Ovary (tissue), 10 donors: ENCODE measurements at places on chromosomes 3 and 15.

- H3K4me1 ChIP-seq, result no peaks in the 10 kb centered on the region
- H3K36me3 ChIP-seq, result no peaks in the 10 kb centered on the region
- no peak overlapping the region for H3K4me3 ChIP-seq
- DNase-seq, result no peak
- no peak overlapping the region for H3K27ac ChIP-seq
- no peaks in the 10 kb centered on the region for H3K27me3 ChIP-seq
Observed at GRCh38 chr3:65702202-65702601, 336.5 kb downstream of the MAGI1 start.

DNA sequence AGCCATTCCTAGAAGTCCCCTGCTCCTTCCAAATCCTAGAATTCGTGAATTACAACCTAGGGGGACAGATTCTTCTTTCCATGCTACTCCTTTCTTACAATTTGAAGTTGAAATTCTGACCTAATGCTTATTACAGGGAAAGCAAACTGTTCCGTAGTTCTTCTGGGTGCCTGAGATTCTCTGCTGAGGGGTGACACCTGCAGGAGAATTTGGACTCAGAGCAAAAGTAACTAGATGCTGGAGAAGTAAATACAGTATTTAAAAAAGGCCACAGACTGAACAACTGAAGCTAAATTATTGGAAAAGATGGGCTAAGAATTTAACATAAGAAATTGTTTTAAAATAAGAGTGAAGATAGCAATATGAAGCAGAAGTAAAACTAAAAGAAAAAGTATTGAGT lies 37.9 kb downstream of the ACAD9 start:
- no peaks in the 10 kb centered on the region for H3K36me3 ChIP-seq
- H3K4me3 ChIP-seq, result no peak overlapping the region
- H3K27me3 ChIP-seq, result no peaks in the 10 kb centered on the region

- no peak overlapping the region for H3K4me3 ChIP-seq
- DNase-seq, result no peak
- H3K27ac ChIP-seq, result no peak overlapping the region
- no peaks in the 10 kb centered on the region for H3K27me3 ChIP-seq
Observed at GRCh38 chr3:140236836-140237501, 302.0 kb downstream of the CLSTN2 start.

GRCh38 chr3:66520724-66521123 lies 19.9 kb upstream of the LRIG1 start:
- no peak overlapping the region for H3K27ac ChIP-seq
- H3K4me3 ChIP-seq, result no peak overlapping the region
- H3K27me3 ChIP-seq, result no peaks in the 10 kb centered on the region
- no peaks in the 10 kb centered on the region for H3K36me3 ChIP-seq

- H3K4me1 ChIP-seq, result peaks cover 1% of the 10 kb centered on the region
- no peaks in the 10 kb centered on the region for H3K27me3 ChIP-seq
- no peak overlapping the region for H3K27ac ChIP-seq
- DNase-seq, result no peak
Observed at GRCh38 chr3:98012979-98013378, 22.1 kb downstream of the GABRR3 start.

DNA sequence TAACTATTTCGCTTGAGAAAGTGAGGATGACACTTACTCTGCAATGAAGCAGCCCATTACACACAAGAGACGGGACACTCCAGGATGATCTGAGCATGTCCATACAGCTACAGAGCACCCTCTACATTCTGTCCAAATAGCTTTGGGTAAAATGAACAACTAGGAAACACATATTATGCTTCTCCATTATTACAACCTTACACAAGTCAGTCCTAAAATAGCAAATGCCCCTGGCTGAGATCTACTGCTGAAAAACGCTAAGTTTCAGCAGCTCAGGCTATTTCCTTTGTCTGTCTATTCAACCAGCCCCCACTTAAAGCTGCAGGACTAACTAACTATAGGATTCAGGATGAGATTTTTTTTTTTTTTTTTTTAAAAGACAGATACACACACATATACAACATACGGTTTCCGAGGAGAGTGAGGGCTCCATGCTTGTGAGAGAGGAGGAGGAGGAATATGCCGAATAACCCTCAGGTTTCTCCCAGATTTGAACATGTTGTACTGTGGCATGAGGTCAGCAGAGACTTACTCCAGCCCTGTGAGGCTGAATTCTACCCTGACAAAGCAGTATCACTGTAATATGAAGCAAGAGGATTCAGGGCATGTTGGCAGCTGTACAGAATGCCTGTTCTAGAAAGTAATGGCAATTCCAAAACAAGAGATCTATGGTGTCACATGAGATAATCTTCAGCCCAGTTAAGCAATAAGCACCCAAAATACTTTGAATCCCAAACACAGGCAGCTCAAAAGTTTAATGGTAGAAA lies 117.3 kb upstream of the PLXND1 start:
- no peaks in the 10 kb centered on the region for H3K36me3 ChIP-seq
- H3K27ac ChIP-seq, result peak overlapping the region; percentile 8
- H3K4me3 ChIP-seq, result no peak overlapping the region
- no peaks in the 10 kb centered on the region for H3K27me3 ChIP-seq
- peaks cover 6% of the 10 kb centered on the region for H3K4me1 ChIP-seq
- no peak for DNase-seq

GRCh38 chr15:35256141-35256540 lies 171.0 kb upstream of the NANOGP8 start:
- no peaks in the 10 kb centered on the region for H3K27me3 ChIP-seq
- no peaks in the 10 kb centered on the region for H3K36me3 ChIP-seq
- no peak for DNase-seq

GRCh38 chr3:53134631-53135232 lies 4.5 kb upstream of the RFT1 start:
- H3K27me3 ChIP-seq, result no peaks in the 10 kb centered on the region
- no peaks in the 10 kb centered on the region for H3K36me3 ChIP-seq
- no peak overlapping the region for H3K27ac ChIP-seq
- peak; percentile 34 for DNase-seq
- no peaks in the 10 kb centered on the region for H3K4me1 ChIP-seq
- H3K4me3 ChIP-seq, result no peak overlapping the region

DNA sequence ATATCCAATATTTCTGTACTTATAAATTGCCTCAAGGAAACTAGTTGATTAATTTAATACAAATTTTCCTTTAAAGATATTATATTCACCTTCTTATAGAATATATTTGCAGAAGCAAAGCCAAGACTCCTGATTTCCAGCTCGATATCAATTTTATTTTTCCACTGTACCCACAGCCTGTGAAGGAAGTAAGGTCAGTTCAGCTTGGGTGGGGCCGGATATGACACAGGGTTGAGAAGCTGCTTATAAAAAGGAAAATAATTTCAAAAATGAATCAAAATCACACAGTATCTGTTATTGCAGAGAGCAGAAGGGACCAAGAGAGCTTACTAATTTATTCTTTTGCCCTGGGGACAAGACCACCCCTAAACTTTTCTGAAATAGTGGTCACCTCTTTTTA lies 491.4 kb downstream of the TUSC7 start:
- no peak for DNase-seq
- no peaks in the 10 kb centered on the region for H3K27me3 ChIP-seq
- H3K4me3 ChIP-seq, result no peak overlapping the region
- H3K27ac ChIP-seq, result no peak overlapping the region

DNA sequence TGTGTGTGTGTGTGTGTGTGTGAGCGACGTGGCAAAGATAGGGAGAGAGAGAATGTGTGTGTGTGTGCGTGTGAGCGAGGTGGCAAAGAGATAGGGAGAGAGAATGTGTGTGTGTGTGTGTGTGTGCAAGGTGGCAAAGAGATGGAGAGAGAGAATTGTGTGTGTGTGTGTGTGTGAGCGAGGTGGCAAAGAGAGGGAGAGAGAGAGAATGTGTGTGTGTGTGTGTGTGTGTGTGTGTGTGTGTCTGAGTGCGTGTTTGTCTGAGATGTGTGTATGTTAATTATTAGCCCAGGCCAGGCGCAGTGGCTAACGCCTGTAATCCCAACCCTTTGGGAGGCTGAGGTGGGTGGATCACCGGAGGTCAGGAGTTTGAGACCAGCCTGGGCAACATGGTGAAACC lies 154.6 kb upstream of the RGMA start:
- peaks cover 11% of the 10 kb centered on the region for H3K4me1 ChIP-seq
- peak overlapping the region; percentile 44 for H3K27ac ChIP-seq
- no peaks in the 10 kb centered on the region for H3K27me3 ChIP-seq
- no peaks in the 10 kb centered on the region for H3K36me3 ChIP-seq
- H3K4me3 ChIP-seq, result no peak overlapping the region
- no peak for DNase-seq

DNA sequence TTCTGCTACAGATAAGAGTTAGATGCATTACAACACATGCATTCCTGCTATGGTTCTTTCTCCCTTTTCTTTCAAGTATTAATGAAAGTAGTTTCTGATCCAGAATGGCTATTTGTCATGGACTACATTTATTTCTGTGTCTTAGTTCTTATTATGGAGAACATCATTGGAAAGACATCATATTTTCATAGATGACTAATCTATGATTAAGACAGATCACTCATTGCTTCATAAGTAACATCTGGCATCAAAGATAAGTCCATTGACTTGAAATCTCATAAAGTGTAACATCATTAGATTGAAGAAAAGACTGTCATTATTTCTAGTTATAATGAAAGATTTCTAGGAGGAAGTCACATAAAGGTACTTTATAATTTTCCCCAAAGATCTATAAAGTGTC lies 366.7 kb downstream of the NSUN3 start:
- no peaks in the 10 kb centered on the region for H3K27me3 ChIP-seq
- no peaks in the 10 kb centered on the region for H3K4me1 ChIP-seq
- DNase-seq, result no peak
- H3K27ac ChIP-seq, result no peak overlapping the region
- no peak overlapping the region for H3K4me3 ChIP-seq

DNA sequence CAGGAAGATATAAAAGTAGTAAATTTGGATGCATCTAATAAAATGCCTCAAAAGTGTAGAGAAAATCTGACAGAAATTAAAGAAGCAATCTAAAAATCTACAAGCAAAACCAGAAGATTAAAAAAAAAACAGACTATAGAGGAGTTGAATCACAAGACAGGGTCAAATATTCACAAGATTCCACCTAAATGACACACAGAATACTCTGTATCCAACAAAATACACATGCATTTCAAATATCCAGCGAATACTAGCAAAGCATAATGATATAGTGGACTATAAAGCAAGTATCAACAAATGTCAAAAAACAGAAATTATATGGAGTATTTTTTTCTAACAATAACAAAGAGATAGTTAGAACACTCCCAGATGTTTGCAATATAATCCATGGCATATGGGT lies 20.5 kb upstream of the ACTC1 start:
- no peak overlapping the region for H3K4me3 ChIP-seq
- no peak for DNase-seq
- H3K27ac ChIP-seq, result no peak overlapping the region
- no peaks in the 10 kb centered on the region for H3K27me3 ChIP-seq
- H3K4me1 ChIP-seq, result no peaks in the 10 kb centered on the region

GRCh38 chr3:6220447-6220846 lies 640.5 kb upstream of the GRM7 start:
- DNase-seq, result no peak
- no peak overlapping the region for H3K4me3 ChIP-seq
- H3K27me3 ChIP-seq, result no peaks in the 10 kb centered on the region

GRCh38 chr3:101806491-101806890 lies 27.5 kb downstream of the NXPE3 start:
- H3K36me3 ChIP-seq, result no peaks in the 10 kb centered on the region
- peaks cover 2% of the 10 kb centered on the region for H3K4me1 ChIP-seq
- DNase-seq, result no peak

DNA sequence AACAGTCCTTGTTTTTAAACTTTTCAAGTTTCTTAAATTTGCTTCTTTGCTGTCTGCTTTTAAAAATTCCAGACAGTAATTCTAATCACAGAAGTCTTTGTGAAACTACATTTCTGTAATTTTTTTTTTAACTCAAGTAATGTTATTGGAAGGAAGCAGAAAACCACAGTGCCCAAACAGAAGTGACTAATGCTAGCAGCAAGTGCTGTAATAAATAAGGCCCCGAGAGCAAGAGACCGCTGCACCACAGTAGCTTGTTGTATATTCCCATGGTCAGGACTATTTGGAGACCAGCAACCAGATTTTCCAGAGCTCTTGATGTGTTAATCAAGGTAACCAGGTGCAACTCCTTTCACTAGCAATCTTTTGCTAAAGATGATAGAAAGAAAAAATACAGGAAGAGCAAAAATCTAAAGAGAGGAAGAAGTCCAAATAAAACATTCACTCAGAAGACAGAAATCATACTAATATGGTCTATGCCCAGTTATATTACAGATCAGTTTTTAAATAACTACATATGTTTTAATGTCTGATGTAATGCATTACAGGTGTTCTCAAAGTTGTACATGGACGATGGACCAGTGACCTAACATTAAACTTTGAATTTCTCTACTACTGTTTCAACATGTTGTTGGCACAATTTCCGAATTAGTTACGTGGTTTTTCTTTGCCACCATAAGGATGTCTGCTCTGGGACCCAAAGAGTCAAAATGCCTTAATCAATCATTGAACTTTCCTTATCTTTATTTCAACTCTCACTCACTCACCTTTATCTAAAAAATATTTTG lies 36.4 kb downstream of the WWTR1 start:
- no peak overlapping the region for H3K4me3 ChIP-seq
- no peaks in the 10 kb centered on the region for H3K27me3 ChIP-seq
- no peaks in the 10 kb centered on the region for H3K36me3 ChIP-seq
- H3K4me1 ChIP-seq, result peaks cover 26% of the 10 kb centered on the region

GRCh38 chr15:91047545-91048199 lies 25.3 kb upstream of the VPS33B start:
- no peak overlapping the region for H3K4me3 ChIP-seq
- no peaks in the 10 kb centered on the region for H3K36me3 ChIP-seq
- no peak overlapping the region for H3K27ac ChIP-seq
- no peaks in the 10 kb centered on the region for H3K4me1 ChIP-seq
- H3K27me3 ChIP-seq, result no peaks in the 10 kb centered on the region

DNA sequence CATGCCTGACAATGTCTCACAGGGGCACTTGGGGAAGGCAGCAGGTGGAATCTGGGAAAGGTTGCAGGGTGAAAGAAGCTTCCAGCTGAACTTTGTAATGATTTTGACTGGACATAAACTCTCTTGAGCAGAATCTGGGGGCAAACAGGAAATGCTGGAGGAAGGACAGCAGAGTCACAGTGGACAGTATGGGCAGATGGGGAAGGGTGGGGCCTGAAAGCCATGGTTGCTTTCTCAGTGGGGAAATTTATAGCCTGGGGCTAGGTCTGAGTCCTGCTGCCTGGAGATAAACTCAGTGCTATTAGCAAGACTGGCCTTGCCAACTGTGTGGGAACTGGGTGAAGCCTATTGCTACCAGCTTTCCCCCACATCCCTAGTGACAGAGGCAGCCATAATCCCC lies 203.2 kb downstream of the OSBPL10 start:
- no peaks in the 10 kb centered on the region for H3K27me3 ChIP-seq
- DNase-seq, result no peak
- H3K27ac ChIP-seq, result no peak overlapping the region
- H3K4me1 ChIP-seq, result no peaks in the 10 kb centered on the region
- no peaks in the 10 kb centered on the region for H3K36me3 ChIP-seq

- H3K36me3 ChIP-seq, result no peaks in the 10 kb centered on the region
- DNase-seq, result no peak
- H3K4me3 ChIP-seq, result no peak overlapping the region
Observed at GRCh38 chr3:145035682-145036081, 1064.1 kb downstream of the DIPK2A start.
